ENCODE measurements at places on chromosomes 2 and 18. TPM values are rescaled to one million over a fixed set of nuclear protein-coding genes. Genes with fewer than 3 reads are reported as not detected.

DNA sequence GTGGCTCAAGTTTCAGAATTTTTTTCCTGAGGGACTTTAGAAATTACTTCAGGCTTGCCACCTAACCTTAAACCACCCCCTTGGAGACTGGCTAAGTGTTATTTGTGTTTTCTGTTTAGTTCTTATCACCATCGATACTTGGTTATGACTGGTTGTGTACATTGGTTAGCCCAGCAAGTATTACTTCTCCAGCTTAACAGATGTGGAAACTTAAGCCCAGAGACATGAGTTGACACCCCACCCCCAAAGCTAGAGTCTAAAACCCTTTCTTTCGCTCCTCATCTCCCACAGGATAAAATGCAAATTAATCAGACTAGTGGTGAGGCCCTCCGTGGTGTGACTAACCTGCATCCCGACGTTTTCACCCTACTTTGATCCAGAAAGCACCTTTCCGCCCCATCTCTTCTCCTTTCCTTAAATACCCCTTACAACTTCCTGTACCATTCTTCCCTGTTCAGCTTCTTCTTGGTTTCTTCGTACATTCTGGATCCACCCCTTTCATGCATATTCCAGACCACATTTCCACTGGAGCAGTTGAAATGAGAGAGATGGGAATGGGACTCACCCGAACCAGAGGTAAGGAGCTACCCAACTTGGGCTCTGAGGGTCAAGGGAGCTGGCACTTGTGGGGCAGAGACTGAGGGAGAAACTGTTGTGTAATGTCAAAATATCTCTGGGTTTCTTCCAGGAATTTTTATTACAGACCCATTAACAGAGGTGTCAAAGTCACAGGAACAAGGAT is 819 bp upstream of the MAP3K2 start:
- peak overlapping the region; percentile 76 for H3K4me3 ChIP-seq
- no peaks in the 10 kb centered on the region for H3K36me3 ChIP-seq
- no peak for DNase-seq

- no peak overlapping the region for H3K4me3 ChIP-seq
- H3K27ac ChIP-seq: no peak overlapping the region
- no peaks in the 10 kb centered on the region for H3K36me3 ChIP-seq
- no peaks in the 10 kb centered on the region for H3K4me1 ChIP-seq
- no peaks in the 10 kb centered on the region for H3K27me3 ChIP-seq
These were observed 312.6 kb downstream of the PTPRM start for GRCh38 chr18:7879717-7880116.

GRCh38 chr2:188345020-188345419 is 53.3 kb downstream of the GULP1 start:
- peaks cover 2% of the 10 kb centered on the region for H3K27me3 ChIP-seq
- no peak for DNase-seq
- peaks cover 23% of the 10 kb centered on the region for H3K4me1 ChIP-seq
- peak overlapping the region; percentile 77 for H3K4me3 ChIP-seq

GRCh38 chr2:235706506-235706905 is 212.7 kb downstream of the AGAP1 start:
- H3K4me3 ChIP-seq: peak overlapping the region; percentile 61
- H3K4me1 ChIP-seq: peaks cover 29% of the 10 kb centered on the region
- DNase-seq: no peak
- H3K27ac ChIP-seq: peak overlapping the region; percentile 84

MMADHC gene
- 74.3 TPM for total RNA-seq

SRD5A2 gene
- not detected for total RNA-seq

POU3F3 gene
- total RNA-seq: 0.54 TPM

SLC40A1 gene
- total RNA-seq: 0.56 TPM

C2orf81 gene
- 3.7 TPM for total RNA-seq
